Upper lobe of right lung (tissue), 1 donor: ENCODE measurements at places on chromosomes 13 and 19. TPM values are rescaled to one million over a fixed set of nuclear protein-coding genes. Genes with fewer than 3 reads are reported as not detected.

CDC42EP5 gene
- total RNA-seq: 38.2 TPM

ZNF440 gene
- total RNA-seq: 12.4 TPM

GRCh38 chr19:23321953-23322549 is 71.9 kb upstream of the ZNF724 start:
- DNase-seq: no peak

GRCh38 chr19:43880483-43880882 is 53.4 kb downstream of the ZNF283 start:
- DNase-seq: no peak

GRCh38 chr13:37878921-37879320 is 9.3 kb upstream of the TRPC4 start:
- no peak for DNase-seq
